Activated CD4-positive, alpha-beta T cell treated with anti-CD3 and anti-CD28 coated beads, Interleukin-2, Interleukin-6, amounts not matched to agents 100 ng/mL and 50 ng/mL, durations not matched to agents 16 hours and 8 hours (primary cell): ENCODE measurements at places on chromosomes 6 and 20.
A peak's percentile ranks its signal among the peaks of the same experiment; 100 is the strongest.

DNA sequence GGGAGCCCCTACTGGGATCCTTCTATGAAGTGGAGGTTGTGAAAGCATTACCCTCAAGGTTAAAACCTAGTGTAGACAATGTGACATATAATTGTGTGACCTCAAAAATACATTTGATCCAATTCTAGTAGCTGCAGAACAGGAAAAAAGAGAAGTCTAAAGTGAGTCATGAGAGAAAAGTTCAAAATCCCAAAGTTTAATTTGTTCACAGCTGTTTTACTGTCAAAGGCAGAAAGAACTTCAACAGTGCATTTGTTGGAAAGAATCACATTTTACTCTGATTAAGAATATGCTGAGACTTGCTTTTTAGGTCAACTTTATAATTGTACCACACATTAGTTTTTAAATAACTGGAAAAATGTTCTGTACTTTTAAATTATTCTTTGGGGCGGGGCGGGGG is 1027.4 kb upstream of the FLRT3 start:
- DNase-seq, result no peak

DNA sequence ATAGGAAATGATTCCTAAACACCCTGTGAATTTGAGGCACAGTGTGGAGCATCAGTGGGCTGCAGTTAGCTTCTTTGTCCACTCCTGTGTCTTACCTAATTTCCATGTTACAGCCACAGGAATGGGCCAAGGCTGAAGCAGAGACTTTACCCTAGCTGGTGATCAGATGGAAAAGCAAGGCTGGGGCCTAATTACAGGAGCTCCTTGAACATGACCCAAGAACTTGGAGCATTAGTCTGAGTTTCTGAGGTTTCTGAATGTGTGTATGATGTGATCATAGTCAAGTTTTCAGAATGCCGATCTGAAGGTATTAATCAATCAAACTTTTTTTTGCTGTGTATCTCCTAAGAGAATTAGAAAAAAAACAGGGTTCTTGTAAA is 18.0 kb downstream of the HECA start:
- peak; percentile 54 for DNase-seq

DNA sequence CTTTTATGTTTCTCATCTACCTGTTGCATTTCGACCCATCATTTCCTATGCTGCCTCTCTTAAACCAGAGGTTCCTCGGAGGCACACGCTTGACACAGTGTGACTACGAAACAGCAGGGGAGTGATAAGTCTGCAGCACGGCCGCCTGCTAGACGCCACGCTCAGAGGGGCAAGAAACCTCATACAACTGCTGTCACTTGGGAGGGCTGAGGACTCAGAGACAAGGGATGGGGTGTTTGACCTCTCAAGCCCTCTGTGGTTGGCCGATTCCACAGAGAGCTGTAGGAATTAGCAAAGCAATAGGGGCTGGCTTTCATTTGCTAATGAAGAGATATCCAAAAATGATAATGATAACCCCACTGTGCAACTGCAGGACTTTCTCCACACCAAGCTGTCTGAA is 372.5 kb downstream of the ZFAND3 start:
- no peak for DNase-seq

DNA sequence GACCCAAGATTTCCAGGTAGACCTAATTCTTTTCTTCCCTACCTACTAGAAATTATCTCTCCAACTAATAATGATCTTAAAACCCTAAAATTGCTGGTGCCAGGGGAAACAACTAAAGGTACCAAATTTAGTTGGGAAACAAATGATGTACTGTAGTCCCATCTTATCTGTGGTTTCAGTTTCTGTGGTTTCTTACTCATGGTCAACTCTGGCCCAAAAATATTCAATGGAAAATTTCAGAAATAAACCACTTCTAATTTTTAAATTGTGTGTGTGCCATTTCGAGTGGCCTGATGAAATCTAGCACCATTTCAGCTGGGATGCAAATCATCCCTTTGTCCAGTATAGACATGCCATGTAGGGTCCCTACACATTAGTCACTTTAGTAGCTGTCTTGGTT is 475.2 kb upstream of the EPHA7 start:
- no peak for DNase-seq

GRCh38 chr20:38957235-38957876 is 4.8 kb upstream of the DHX35 start:
- no peak for DNase-seq

DNA sequence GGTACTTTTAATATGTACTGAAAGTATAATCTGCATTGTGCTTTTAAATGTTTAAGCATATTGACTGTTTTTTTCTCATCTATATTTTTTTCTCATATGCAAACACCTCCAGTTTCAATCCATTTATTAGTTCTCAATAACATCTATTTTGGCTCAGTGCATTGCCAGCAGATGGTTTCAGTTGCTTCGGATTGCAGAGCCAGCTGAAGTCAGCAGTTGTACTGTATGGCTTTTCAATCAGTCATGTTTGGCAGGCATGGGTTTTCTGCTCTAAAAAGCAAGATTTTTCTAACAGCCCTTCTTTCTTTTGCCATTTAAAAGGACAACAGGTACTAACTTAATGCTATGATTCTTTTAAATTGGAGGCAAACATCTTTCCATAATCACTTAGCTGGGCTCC is 121.2 kb downstream of the CD109 start:
- no peak for DNase-seq

- no peak for DNase-seq
These were observed 5.5 kb upstream of the TAAR1 start for GRCh38 chr6:132664309-132665034.

DNA sequence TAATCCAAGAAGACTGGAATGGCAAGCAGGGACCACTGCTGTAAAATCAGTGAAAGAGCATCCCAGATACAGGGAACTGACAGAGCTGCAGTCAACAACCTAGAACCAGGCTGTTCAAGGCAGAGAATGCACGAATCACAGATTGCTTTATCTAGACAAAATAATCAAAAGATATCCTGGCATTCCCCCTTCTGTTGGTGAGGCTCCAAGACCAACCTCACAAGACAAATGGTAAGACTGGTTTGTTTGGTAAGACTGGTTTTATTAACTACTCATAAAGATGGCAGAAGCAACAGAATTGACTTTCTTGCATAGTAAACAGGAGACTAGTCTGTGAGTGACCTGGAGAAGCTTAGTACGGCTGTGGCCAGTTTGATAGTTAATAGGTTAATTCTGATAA is 88.8 kb upstream of the AHI1 start:
- no peak for DNase-seq
